ENCODE measurements at places on chromosomes 3 and 15.

- DNase-seq, result no peak
Observed at GRCh38 chr15:69444686-69445085, 7.9 kb upstream of the RPLP1 start.

- DNase-seq, result no peak
Observed at GRCh38 chr3:103372031-103372430, 937.2 kb downstream of the ZPLD1 start.

- DNase-seq, result no peak
Observed at GRCh38 chr3:52322466-52322865, 6.3 kb downstream of the DNAH1 start.

GRCh38 chr3:128781164-128781563 is 55.2 kb downstream of the RAB7A start:
- no peak for DNase-seq

GRCh38 chr3:188108703-188109412 is 45.1 kb upstream of the LPP start:
- DNase-seq, result no peak

GRCh38 chr3:171156401-171157010 is 130.0 kb upstream of the SLC2A2 start:
- no peak for DNase-seq

- peak; percentile 73 for DNase-seq
Observed at GRCh38 chr3:163605915-163606314, 1472.4 kb downstream of the SI start.

DNA sequence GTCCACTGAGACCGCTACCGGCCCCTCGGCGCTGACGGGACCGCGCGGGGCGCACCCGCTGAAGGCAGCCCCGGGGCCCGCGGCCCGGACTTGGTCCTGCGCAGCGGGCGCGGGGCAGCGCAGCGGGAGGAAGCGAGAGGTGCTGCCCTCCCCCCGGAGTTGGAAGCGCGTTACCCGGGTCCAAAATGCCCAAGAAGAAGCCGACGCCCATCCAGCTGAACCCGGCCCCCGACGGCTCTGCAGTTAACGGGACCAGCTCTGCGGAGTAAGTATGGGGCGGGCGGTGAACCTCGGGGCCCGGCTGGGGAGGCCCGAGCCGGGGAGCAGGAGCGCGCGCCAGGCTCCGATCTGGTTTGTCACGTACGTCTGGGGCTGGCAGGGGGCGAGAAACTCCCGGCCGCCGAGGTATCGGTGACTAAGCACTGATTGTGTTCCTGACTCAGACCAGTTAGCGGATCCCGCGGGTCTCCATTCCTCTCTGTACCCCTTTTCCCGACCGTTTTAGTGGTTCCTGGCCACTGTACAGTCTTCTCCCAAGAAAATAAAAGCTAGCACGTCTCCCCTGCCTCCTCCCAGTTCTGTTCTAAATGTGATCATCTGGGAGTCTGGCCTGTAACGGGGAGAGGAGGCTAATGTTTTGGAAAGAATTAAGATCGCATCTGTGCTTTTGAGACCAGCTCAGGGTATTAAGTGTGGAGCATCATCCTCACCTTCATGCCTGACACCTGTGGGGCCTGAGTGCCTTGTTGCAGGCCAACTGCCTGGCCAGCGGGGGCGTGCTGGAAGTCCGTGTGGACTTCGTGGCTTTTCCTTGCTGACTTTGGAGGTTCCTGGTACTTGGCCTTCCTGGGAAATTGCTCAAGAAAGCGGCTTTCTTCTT is 691 bp downstream of the MAP2K1 start:
- peak; percentile 59 for DNase-seq

- DNase-seq, result no peak
Observed at GRCh38 chr3:112776836-112777235, 69.8 kb downstream of the CD200R1L start.

DNA sequence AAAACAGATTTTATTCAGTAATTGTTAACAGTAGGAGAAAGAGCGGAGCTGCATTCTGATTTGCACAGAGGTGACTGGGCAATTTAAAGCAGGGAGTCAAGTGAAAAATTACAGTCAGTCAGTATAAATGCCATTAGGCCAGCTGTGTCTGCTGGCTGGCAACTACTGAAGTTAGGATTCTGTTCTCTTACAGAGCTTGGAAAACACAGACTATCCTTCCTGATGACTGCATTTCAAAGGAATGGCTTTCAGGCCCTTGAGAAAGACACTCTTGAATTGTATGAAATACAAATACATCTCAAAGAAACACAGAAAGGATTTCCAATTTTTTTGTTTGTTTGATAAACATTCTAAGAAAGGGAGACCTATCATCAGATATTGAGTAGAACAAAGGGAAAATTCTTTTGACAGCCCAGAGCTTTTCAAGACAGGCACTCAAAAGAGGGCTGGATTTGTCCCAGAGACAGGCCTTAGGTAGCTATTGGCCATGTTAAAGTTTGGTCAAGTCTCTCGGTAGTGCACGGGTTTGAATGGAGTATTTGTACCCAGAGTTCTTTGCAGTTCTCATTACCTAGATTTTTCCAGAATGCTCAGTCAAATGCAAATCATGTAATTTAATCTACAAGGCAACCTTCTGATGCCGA is 551.2 kb upstream of the CCDC54 start:
- DNase-seq, result peak; percentile 31

DNA sequence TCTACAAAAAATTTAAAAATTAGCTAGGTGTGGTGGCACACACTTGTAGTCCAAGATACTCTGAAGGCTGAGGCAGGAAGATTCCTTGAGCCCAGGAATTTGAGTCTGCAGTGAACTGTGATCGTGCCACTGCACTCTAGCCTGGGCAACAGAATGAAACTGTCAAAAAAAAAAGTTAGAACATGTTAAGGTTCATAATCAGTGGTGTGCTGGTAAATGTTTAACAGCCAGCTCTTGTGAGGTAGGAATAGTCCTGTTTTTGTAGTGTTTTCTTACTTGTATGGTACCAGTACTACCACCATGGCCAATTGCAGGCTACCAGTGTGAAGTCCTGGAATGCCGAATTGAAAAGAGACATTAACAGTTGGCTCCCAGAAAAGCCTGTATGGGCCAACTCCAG is 50.7 kb downstream of the ATG7 start:
- no peak for DNase-seq

DNA sequence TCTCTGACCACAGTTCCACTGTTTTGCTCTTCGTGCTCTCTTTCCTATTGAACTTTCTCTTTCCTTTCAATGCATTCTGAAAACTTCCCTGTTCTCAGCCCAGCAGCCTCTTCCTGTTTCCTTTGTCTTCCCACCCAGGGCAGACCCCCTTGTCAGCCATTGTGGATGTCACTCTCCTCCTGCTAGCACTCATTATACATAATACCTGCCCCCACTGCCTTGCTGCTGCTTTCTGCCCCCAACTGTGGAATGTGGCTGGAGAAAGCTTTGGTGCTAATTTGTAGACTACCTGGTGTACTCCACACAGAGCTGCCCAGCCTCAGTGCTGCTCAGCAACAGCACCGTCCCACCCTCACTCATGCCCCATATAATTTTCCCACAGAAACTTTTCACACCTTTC is 80.2 kb downstream of the CHCHD6 start:
- no peak for DNase-seq

Data from HS-27A (cell line).